ENCODE measurements at places on chromosomes 5 and 9. TPM values are rescaled to one million over a fixed set of nuclear protein-coding genes. Genes with fewer than 3 reads are reported as not detected.

LSM11 gene
- polyA plus RNA-seq = 6.1 TPM

TRIM23 gene
- 5.4 TPM for polyA plus RNA-seq

SH3PXD2B gene
- polyA plus RNA-seq = 16.3 TPM

PLEKHG4B gene
- 23.0 TPM for polyA plus RNA-seq

SPACA9 gene
- 27.0 TPM for polyA plus RNA-seq

C9orf50 gene
- polyA plus RNA-seq = 3.5 TPM

DNA sequence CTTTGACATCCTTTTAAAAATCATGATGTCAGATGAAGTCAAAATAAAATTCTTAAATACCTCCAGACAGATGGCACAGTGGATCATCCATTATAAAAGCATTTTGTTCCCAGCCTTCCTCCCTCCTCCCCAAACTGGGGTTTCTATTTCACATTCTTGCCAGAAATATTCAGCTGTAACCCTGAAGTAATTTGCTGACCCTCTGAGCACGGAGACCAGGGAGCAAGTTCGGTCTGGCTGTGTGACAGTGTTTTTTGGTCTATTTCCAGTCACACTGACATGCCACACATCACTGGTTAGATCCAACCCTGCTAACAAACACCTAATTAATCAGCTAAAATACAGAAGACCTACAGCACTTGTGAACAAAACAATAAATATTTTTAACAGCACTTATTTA is 126.2 kb upstream of the DMRT1 start:
- peak; percentile 37 for DNase-seq

DNA sequence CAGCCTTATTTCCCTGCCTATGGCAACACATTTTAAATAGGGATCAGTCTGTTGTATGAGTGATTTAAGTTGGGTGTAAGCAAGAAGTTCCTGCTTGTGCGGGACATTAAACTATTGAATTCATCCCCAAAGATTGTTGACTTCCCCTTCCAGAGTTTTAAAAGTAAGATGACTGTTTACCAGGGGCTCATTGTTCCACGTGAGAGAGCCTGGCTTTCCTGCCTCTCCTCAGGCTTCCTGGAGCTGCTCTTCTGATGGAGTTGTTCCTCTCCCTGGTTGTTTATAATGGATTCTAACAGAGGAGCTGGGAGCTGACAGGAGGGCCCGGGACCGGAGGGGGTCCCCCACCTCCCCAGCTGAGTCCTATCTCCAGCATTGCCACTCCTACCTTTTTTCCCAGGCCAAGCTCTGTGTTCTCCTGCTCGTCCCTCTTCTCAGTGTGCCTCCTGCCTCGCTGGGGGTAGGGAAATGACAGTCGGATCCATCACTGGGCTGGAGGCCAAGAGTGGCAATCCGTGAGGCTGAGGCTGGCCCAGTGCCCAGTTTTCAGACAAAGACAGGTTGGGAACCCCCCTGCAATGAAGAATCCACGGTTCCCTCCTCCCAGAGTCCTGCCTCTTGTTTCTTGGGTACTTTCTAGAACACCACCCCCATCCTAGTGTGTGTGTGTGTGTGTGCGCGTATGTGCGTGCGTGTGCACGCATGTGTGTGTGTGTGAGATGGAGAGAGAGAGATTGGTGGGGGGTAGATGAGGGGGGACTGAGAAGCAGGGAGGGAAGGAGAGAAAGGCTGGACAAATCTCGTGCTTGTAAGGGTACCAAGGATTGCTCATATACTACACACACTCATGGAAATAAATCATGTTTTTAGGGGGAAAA is 123.7 kb upstream of the NFIB start:
- DNase-seq = peak; percentile 88

GRCh38 chr5:57538341-57538955 is 55.8 kb upstream of the ACTBL2 start:
- DNase-seq = no peak

- no peak for DNase-seq
Observed at GRCh38 chr9:7097040-7097715, 339.4 kb downstream of the KDM4C start.

DNA sequence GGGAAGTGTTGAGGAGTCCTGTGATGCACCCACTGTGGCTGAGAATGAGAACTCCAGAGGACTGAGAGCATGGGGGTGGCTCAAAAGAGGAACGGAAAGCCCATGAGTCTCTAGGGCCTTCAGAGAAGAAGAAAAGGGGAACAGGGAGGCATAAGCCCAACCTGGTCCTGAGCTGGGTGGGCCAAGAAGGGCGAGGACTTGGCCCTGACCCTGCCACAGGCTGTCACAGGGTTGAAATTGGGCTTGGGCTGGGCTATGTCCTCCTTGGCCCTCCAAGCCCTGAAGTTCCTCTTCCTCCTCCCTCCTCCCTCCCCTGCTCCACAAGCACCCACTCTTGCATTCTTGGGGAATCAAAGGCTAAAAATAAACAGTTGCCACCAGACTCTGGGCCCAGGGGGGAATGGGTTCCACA is 49.3 kb upstream of the PPARGC1B start:
- DNase-seq = no peak

GRCh38 chr9:73199448-73199847 is 47.8 kb downstream of the ANXA1 start:
- DNase-seq = no peak
